ENCODE measurements at places on chromosomes 12 and 14.
A peak's percentile ranks its signal among the peaks of the same experiment; 100 is the strongest.

GRCh38 chr12:119683413-119683812 is 15.5 kb downstream of the PRKAB1 start:
- no peak for DNase-seq

DNA sequence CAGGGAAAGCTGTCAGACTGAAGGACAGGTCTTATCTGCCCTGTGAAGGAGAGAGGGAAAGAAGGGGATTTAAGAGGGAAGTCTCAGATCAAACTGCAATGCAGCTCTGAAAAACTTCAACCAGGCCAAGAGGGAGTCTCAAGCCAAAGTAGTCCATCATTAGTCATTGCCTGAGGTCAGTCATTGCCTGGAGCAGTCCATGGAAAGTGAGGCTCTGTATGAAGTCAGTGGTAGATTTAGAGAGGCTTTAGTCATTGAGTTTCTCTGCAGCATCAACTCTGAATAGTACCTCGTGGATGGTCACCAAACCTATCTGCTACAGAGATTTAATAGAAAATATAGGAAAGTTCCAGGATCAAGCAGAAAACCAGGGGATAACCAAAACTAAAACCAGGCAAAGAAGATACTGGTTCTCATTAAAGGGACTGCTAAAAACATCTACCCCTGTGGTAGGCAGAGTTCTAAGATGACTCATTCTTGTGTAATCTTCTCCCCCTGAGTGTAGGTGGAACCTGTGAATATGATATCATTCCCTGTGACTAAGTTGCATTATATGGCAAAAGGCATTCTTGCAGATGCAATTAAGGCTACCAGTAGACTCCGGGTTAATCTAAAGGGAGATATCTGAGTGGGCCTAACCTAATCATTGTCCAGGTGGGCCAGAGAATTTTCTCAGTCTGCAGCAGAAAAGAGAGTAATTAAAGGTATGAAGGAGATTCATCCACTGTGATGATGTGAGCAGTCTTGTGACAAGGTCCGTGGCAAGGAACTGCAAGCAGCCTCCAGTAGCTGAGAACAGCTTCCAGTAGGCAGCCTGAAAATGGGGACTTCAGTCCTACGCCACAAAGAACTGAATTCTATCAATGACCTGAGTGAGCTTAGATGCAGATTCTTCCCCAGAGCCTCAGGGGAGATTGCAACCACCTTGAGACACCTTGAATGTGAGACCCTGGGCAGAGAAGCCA is 123.1 kb downstream of the GALC start:
- DNase-seq: no peak

DNA sequence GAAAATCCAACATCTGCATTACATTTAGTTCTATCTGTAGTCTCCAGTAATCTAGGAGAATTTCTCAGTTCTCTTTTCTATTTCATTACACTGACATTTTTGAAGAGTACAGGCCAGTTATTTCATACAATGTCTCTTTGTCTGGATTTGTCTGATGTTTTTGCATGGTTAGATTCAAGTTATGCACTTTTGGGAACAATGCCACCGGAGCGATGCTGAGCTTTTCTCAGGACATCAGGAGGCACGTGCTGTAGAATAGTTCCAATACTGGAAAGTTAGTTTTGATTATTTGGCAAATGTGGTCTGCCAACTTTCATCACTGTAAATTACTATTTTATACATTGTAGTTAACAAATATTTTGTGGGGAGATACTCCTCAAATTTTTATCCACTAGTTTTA is 43.1 kb downstream of the ALDH1L2 start:
- no peak for DNase-seq

DNA sequence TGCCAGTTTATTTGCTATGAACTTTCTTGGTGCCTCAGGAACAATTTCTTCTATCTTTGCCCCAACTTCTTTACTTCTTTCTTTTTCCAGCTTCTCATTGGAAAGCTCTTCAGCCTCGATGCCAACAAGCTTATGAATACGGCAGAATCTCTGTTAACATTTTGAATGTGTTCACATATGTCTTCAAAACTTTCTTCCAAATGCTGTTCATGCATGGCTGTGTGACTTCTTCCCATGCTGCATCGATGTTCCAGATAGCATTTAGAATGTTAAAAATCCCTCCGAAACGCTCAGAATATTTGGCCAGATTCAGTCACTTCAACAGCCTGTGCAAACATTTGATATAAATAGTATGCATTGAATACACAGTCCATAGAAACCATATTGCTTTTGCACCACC is 247.8 kb upstream of the ARID2 start:
- no peak for DNase-seq

- DNase-seq: no peak
Observed at GRCh38 chr14:77475432-77476115, 17.7 kb downstream of the AHSA1 start.

DNA sequence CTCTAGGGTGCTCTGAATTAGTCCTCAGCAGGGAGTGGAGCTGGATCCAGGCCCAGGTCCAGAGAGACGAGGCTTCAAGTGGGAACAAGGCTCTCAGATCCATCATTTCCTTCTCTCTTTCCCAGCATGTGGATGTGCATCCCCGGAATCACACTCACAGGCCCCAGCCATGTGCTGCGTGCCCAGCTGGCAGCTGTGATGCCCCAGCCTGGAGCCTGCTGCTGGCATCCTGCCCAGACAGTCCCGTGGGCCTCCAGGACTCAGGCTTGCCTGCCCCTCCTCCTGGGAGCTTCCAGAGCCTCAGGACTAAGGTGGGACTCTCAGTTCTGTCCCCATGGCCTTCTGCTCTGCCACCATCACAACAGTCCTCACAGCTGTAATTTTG is 6.2 kb upstream of the KRT84 start:
- DNase-seq: peak; percentile 78

DNA sequence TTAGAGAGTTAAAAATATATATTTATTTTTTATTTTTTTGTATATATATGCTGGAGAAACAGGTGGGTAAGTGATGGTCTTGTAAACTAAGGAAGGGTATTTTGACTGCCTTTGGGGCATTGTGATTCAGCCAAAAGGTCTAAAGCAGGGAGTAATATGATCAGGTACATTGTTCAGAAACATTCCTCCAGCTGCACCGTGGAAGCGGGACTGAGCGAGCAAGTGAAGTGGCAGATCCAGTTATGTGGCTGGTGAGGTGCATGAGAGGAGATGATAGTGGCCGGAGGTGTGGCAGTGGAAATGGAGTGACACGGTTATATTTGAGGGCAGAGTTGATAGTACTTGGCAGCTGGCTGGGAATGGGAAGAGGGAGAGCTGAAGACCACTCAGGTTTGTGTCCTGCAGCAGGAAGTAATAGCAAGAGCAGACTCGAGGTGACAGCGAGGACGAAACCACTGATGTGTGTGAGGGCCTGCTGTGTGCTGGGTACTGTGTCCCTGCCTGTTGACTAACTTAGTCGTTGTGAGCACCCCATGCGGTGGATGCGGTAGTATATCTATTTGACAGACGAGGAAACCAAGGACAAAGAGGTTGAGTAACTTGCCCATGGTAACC is 39.2 kb downstream of the EID3 start:
- DNase-seq: no peak

- no peak for DNase-seq
Observed at GRCh38 chr12:96493106-96493505, 3.7 kb downstream of the CFAP54 start.

DNA sequence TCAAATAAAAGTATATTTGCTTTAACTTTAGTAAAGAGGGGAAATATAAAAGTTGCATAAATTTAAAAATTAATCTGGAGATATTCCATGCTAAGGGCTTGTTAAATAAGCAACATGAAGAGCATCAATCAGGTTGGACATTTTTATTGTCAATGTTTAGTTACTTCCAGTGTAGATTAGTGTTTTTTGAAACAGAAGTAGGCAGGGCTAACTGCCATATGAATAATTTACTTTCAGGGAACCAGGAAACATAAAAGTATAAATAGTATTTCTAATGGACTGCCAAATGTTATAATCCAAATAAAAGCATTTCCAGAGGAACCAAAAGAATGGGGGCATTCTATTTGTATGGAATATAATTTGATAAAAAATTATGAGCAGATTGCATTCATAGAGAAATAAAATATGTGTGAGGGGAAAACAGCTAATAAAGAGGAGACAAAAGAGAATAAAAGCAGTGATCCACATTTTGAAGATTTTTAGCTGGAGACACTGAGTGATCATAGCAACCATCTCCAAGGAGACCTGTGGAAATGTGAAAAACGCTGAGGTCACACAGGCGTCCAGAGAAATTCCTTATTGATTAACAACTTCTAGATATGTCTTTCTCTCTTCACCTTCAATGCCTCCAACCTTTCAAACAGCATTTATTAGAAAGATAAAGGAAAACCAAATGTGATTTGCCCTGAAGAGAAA is 70.8 kb downstream of the SRGAP1 start:
- no peak for DNase-seq

DNA sequence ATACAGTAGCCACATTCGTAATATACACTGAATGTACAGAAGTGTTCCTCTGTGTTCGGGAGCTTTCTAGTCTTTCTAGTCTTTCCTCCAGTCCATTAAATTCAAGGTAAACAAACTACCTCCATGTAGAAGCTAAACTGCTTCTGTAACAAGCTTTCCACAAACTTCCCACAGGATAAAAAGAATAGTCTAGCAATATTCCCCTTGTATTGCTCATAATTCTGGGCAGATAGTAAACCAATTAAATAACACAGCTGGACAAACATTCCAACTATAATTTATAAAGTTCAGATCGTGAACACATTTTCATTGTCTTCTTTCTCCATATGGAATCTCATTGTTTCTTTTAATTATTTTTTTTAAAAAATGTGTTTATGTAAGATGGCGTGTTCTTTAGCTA is 307.2 kb downstream of the AEBP2 start:
- no peak for DNase-seq

DNA sequence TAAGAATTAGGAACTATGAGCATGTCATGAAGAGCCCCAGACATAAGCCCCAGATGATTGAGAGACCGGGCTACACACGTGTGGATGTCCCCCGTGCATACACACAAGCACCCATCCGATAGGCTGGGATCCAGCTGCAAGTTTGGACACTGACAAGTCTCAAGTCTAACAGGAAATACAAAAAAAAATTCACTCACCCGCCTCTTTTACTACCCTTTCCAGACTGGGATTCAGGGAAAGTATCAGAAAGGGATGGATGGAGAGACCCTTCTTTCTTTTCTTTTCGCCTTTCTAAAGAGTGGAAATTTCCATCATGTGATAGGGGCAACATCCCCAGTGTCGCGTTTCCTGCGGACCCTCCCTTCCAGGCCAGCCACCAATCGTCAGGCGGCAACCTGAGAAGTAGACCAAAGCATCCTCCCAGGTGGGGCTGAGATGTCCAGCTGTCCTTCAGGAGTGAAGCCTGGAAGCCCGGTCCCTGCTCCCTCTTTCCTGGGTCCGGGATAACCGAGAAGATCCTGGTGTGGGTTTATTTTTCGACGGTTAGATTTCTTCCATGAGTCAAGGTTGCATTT is 6.4 kb upstream of the SLC38A4 start:
- no peak for DNase-seq

DNA sequence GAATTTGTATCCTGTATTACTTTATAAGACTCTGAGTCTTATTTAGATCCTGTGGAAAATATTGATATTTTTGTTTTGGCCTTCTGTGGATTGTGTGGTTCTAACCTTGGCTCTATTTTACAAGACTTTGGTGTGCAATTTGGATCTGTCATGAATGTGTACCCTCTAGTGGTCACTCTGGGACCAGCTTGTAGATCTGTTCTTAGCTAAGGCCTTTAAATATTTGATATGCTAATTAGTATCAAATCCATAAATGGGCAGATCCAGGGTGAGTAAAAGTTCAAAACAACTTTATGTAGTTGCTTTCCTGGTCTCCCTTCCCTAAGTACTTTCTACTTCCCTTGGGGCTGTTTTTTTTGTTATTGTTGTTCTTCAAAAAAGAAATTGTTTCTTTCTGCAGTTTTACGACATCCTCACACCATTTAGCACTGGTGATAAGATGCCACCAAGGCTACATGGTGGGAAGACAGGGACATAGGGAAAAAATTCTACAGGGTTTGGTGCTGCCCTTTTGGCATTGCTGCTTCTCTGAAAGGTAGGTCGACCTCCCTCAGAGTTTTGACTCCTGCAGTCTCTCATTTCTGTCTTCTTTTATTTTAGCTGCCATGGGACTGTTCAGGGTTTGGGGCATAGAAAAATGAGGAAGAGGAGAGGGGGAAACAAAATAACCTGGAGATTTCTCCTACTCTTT is 238.5 kb downstream of the GPHN start:
- no peak for DNase-seq

- no peak for DNase-seq
Observed at GRCh38 chr12:103495469-103496456, at the start of gene C12orf42. Gene C12orf42 (minus strand): TSS chr12:103495968. CDS start chr12:103478426, 17,542 bp downstream.

DNA sequence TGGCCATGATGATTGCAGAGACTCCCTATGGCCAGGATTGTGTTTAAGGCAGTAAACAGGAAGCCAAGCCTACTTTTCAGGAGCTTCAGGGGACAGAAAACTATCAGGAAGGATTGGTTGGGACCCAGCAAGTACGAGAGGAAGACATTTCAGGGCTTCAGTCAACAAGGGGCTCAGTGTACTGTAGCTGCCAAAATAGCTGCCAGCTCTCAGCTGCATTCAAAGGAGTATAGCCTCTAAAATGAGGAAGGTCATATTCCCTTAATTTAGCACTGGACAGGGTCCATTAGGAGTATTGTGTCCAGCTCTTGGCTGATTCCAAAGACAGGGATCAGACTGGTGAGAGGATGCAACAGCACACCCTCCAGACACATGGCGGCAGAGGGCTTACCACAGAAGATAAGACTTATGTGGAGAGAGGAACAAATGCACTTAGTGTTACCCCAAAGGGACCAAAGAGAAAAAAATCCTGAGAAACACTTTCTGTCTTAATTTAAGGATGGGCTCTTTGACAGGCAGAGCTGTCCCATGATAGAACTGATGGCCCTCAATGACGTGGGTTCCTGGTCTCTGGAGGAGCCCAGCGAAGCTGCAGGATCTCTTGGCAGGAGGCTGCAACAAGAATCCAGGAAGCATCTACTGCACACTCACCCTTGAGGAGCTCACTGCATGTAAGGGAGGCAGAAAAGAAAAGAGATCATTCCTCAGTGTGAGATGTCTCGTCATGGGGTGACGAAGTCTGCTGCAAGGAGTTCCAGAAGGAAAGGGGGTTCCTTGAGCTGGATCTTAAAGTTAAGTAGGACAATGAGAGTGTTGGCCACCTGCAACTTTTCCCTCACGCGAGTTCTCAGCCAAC is 14.8 kb downstream of the BDKRB1 start:
- no peak for DNase-seq

GRCh38 chr12:127619869-127620734 is 646.9 kb upstream of the TMEM132C start:
- DNase-seq: no peak

DNA sequence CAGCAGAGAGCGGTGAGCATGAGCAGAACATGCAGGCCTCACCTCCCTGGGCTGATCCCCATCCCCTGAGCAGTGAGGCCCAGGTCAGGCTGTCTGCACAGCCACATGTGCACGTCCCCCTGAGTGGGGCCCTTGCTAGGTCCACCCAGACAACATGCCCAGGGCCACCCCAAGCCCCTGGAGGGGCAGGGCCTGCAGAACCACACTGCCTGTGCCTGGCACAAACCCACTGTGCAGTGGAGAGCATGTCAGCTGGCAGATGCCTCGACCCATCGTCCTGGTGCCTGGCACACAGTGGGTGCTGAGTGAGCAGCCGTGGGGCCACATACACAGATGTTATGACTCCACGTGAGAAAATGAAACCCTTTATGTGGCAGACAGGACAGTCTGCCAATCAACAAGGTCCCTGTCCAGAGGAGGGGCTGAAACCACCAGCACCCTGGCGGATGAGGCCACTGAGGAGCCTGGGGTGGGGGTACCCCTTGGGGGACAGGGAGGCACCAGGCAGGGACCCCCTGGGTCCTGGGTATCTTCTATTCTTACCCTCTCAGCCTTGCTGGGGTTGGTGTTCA is 8.3 kb downstream of the ANHX start:
- no peak for DNase-seq

GRCh38 chr12:53747095-53747494 is 4.7 kb downstream of the CISTR start:
- no peak for DNase-seq

GRCh38 chr12:19482551-19483109 is 43.3 kb downstream of the AEBP2 start:
- no peak for DNase-seq

Measured in left ventricle myocardium inferior (tissue), 1 donor.